ENCODE measurements at places on chromosomes 3 and 15.

DNA sequence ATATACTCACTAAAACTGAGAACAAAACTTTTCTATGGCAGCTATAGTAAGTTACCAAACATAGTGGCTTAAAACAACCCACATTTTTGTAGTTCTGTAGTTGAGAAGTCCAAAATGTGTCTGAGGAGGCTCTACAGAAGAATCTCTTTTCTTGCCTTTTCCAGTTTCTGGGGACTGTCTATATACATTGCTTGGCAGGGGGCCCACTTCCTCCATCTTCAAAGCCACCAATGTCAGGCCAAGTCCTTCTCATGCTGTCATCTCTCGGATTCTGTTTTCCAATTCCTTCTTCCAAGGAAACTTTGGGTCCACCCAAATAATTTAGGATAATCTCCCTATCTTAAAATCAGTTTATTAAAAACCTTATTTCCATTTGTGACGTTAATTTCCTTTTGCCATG is 92.7 kb downstream of the DLG1 start:
- DNase-seq = no peak

- DNase-seq = no peak
Measured at GRCh38 chr15:35686347-35686746, 140.4 kb upstream of the DPH6 start.

DNA sequence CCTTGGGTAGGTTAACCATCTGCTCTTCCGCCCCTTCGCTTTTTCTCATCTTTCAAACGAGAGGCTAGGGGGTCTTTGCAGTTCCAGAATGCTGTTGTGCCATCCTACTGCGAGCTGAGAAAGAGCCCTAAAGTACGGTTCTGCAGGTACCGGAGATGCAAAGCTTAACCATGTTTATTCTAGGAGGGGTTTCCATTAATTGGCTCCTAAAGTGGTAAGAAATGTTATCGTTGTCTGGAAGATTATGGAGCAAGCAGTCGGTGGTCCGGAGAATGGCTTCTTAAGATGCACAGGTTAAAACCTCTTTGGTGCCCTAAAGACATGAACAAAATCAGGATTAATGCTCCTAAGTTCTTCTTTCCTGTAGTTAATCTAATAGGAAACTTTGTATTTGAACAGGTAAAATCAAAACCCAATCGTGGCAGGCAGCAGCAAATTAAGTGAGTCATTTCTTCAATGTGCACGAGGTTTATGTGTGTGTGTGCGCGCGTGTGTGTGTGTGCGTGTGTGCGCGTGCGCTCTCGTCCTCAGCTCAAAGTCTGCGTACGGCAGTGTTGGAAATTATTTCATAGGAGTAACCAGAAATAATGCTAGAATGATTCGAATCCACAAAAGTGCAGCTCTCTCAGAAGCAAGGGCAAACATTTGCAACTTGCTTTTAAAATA is 772 bp downstream of the FAM81A start:
- no peak for DNase-seq

DNA sequence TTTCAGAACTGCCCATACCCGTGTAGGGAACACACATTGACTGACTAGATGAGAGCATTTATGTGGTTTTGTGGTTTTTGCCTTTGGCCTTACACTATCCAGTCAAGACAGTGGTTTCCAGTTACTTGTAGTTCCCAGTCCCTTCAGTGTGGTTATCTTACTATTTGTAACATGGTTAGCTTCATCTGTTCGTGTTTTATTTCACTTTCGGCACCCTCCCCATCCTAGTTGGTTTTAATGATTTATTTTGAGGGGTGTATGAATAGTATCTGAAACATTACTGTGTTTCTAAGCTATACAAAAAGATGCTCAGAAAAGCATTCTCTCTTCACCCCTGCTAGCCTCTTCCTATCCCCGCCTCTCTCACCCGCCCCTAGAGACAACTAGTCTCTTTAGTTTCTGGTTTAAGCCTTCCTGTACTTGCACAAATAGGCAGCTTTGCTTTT is 14.1 kb downstream of the LYSMD4 start:
- no peak for DNase-seq

- no peak for DNase-seq
Measured at GRCh38 chr15:43253431-43254403, 13.0 kb downstream of the TGM5 start.

DNA sequence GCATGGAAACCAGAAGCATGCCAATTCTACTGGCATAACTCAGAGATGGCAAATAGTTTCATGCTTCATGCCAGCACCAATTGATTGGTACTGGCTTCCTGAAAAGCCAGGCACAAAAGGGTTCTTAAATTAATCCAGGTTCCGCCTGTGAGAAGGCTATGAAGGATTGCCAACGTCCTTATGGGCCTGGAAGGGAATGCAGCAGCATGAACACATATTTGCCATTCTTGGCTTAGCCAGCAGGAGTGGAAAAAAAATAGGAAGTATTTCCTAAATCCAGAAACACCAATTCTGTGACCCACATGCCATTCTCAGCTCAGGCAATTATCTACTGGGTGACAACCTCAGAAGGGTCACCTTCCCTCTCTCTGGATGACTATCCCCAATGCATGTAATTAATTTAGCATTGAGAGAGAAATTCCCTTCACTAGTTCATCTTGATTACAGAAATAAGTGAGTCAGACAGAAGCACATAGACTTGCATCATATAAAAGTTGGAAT is 36.0 kb downstream of the ADAMTS9 start:
- no peak for DNase-seq

GRCh38 chr3:105274958-105275357 is 91.8 kb upstream of the ALCAM start:
- DNase-seq = no peak

GRCh38 chr15:90513448-90513847 is 16.3 kb upstream of the CRTC3 start:
- no peak for DNase-seq

- DNase-seq = no peak
Measured at GRCh38 chr3:99485286-99485685, 153.1 kb upstream of the COL8A1 start.

GRCh38 chr3:86173401-86173800 is 817.5 kb downstream of the VGLL3 start:
- DNase-seq = no peak

GRCh38 chr15:72967397-72967796 is 84.9 kb upstream of the NEO1 start:
- peak; percentile 17 for DNase-seq

DNA sequence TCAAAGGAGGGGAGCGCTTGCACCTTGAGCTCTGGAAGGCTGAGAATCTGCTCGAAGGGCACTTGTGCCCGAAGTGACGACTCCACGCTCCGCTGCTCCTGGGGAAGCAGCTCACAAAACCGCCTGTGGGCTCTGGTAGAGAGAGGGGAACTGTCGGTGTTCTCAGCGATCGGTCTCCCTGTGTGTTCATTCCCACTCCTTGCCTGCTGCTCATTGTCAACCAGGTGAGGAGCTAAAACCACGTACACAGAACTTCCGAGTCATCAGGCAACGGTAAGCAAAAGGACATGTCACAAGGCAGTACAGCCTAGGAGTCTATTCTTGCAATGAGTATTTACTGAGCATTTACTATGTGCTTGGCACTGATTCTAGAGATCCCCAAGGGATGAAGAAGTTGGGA is 1.5 kb downstream of the CIB1 start:
- no peak for DNase-seq

DNA sequence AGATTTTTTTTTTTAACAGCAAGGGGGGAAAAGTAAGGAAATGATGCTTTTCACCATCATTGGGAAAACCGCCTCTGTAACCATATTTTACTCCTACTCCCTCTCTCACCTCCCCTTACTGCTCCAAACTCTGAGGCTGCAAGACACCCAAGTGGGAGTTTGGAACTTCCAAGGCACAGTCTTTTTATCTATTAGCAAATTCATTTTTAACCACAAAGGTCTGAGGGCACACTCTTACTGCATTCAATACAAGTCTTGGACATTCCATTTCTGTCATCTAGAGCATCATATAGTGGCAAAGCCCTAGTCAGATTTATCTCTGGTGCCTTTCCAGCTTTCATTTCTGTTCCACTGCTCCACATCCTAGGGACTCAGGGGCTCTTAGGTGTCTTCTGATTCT is 13.2 kb downstream of the FAM162A start:
- no peak for DNase-seq

DNA sequence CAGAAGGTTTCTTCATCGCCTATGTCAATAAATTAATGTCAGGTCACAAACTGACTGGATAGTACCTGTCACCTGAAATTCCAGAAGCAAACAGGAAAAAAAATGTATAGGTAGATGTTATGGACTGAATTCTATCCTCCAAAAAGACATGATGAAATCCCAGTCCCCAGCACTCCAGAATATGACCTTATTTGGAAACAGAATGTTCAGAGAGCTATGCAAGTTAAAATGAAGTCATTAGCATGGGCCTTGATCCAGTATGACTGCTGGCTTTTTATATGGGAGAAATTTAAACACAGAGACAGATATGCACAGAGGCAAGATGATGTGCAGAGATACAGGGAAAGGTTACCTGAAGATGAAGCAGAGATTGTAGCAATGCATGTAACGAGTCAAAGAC is 953.4 kb downstream of the ZPLD1 start:
- no peak for DNase-seq

DNA sequence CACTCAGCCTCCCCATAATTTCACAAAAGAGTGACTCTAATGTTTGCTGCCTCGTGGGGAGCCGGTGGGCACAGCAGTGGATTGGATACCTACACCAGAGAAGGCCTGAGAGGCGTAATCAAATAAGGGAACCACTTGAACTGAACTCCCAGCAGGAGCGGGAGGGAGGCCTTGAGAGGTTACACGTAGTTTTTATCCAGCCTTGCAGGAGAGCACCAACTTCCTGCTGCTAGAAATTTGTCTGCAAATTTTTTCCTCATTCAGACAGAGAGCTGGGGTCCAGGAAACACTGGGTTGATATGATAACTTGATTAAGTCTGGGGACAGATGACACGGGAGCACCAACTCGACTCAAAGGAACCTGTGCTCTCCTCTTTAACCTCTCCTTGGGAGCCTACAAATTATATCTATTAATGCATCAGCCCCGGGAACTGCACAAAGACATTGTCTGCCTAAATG is 69.8 kb downstream of the HES1 start:
- DNase-seq = no peak

- DNase-seq = no peak
Measured at GRCh38 chr15:90520365-90520764, 9.4 kb upstream of the CRTC3 start.

GRCh38 chr3:46370839-46371518 is at the start of gene CCR5:
Gene CCR5, plus strand, starts transcription at chr3:46370946. Its CDS starts 1,957 bp downstream, at chr3:46372903.
- no peak for DNase-seq

DNA sequence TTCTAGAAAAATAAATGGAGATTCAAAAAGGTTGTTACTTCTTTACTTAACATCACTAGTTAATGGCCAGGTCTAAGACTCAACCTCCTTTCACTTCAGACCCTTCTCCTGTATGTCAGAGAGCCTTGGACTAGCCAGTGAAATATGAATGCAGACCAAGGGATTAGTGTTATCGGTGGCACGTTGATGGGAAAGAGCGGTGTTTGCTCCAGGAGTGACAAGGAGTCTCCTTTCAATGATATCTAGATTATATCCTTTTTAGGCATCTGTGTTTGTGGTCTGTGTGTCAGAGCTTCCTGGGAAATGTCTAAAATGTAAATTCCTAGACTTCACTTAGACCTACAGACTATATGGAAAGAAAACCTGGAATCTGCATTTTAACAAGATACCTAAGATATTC is 658.0 kb upstream of the KCNMB2 start:
- DNase-seq = no peak

DNA sequence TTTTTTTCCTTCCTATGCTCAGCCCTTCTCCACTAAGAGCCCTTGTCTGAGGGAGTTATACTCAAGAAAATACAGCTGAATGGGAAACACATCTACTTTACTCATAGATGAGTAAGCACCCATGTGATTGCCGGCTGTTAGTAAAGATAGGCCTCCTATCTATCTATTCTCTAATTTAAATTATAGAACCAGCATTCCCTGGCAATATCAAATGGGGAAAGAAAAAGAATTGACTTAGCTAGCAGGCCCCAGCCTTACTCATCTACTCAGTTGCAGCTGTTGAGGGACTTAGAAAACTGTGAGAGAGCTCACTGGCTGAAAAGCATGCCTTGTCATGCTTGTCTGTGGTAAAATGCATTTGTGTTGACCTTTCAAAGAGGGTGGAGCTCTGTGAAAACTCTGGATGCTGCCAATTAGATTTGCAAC is 116.9 kb upstream of the LRRFIP2 start:
- no peak for DNase-seq

DNA sequence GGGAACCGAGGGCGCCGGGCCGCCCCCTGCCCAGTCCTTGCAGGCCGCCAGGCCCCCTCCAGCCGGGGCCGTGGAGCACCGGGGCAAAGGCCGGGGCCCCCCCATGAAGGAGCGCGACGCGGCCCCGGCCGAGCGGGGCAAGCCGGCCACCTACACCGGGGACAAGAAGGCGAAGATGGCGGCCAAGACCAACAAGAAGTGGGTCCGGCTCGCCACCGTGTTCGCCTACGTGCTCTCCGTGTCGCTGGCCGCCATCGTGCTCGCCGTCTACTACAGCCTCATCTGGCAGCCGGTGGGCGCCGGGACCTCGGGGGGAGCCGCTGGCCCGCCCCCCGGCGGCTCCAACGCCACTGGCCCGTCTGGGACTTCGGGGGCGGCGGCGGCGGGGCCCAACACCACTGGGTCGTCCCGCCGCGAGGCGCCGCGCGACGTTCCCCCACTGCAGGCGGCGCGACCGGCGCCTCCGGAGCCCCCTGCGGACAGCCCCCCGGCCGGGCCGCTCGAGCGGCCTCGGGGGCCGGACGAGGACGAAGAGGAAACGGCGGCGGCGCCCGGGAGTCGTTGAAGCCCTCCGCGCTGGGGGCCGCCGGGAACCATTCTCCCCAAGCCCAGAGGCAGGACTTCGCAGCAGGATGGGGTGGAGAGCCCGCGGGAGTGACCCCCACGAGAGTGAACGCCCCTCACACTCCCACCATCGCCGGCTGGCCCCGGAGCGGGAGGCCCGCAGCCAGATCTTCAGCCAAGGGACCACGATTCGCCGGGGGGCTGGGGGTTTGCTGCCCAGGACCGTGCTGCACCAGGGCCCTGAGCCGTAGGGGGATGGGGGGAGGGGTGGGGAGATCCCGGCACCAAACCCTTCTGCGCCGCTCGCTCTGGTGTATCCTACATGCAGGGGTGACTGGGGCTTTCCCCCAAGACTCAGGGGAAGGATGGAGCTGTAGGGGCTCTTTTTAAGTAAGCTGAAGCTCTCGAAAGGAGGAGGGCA is 753 bp downstream of the INAFM2 start:
- no peak for DNase-seq

- no peak for DNase-seq
Measured at GRCh38 chr3:172103724-172104123, 64.3 kb downstream of the FNDC3B start.

GRCh38 chr3:121562148-121562547 is 5.6 kb upstream of the ARGFX start:
- DNase-seq = no peak

GRCh38 chr3:12117473-12117872 is 41.2 kb downstream of the TIMP4 start:
- DNase-seq = no peak

DNA sequence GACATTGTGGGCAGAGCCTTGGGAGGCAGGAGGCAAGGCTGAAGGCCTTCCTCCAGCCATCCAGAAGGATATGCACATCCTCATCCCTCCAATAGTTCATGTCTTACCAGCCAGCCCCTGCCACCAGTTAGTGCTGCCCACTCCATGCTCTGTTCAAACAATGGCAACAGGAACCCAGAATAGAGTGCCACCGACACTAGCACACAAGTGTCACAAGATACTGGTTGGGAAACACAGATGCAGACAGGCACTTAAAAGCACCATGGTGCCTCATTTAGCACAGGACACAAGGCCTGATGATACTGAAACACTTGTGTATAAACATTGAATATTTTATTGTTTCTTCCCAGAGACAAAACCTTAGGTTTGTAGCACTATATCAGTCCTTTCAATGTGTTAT is 56.5 kb upstream of the MYO5C start:
- DNase-seq = no peak
